ENCODE measurements at places on chromosomes 16 and 17. TPM values are rescaled to one million over a fixed set of nuclear protein-coding genes. Genes with fewer than 3 reads are reported as not detected.

GRCh38 chr16:85177448-85177846, 65.2 kb upstream of the CIBAR2 start:
- peaks cover 4% of the 10 kb centered on the region for H3K4me1 ChIP-seq
- no peak overlapping the region for H3K27ac ChIP-seq
- H3K4me3 ChIP-seq: no peak overlapping the region
- peaks cover 3% of the 10 kb centered on the region for H3K36me3 ChIP-seq

- H3K4me1 ChIP-seq: peaks cover 11% of the 10 kb centered on the region
- DNase-seq: peak; percentile 74
- peak overlapping the region; percentile 47 for H3K4me3 ChIP-seq
- H3K27me3 ChIP-seq: peaks cover 13% of the 10 kb centered on the region
- no peaks in the 10 kb centered on the region for H3K36me3 ChIP-seq
These were observed 6.9 kb upstream of the ELAC2 start for GRCh38 chr17:13024526-13025257.

DNA sequence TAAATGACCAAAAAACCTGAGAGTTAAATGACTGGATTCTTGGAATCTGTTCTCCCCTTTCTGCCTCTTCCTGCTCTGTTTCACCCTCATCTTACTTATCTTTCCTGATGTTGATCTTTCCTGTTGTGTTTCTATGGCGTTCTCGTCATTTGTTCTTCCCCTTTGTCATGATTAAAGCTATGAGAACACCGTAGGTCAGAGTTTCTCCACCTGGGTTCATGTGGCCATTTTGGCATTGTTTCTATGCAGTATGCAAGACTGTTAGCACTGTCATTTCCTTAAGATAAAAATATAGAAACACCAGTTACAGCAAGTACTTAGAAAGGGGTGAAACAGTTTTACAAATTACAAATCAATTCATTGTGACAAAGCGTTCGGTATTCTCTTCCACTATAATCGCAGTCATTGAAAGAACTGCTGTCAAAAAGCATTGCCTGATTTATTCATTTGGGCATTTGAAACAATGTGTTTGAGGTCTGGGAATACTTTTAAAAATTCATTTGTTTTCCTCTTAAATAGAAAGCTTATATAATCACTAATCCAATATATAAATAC, 166.0 kb downstream of the PHKB start:
- peaks cover 7% of the 10 kb centered on the region for H3K4me1 ChIP-seq
- no peaks in the 10 kb centered on the region for H3K27me3 ChIP-seq
- H3K4me3 ChIP-seq: no peak overlapping the region
- DNase-seq: no peak
- peaks cover 57% of the 10 kb centered on the region for H3K36me3 ChIP-seq

Gene WWP2
- total RNA-seq: 56.1 TPM

DNA sequence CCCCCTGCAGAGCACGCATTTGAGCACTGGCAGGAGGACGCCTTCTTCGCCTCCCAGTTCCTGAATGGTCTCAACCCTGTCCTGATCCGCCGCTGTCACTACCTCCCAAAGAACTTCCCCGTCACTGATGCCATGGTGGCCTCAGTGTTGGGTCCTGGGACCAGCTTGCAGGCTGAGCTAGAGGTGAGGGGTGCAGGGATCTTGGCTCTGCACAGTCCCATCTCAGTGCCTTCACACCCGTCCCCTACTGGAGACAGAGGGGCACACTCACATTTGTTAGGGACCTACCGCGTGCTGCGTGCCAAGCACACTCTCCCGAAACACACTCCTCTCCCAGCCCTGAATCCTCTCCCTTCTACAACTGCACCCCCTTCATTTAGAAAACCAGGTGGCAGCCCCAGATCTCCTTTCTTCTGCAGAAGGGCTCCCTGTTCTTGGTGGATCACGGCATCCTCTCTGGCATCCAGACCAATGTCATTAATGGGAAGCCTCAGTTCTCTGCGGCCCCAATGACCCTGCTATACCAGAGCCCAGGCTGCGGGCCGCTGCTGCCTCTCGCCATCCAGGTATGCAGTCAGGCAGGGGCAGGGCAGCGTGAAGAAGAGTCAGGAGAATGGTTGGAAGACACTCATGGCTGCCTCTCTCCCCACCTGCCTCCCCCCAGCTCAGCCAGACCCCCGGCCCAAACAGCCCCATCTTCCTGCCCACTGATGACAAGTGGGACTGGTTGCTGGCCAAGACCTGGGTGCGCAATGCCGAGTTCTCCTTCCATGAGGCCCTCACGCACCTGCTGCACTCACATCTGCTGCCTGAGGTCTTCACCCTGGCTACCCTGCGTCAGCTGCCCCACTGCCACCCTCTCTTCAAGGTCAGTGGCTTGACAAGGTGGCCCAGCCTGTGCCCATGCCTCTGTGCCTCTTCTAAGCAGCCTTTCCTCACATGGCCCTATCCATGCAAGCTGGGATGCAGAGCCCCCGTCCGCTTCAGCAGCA, 6.3 kb downstream of the ALOX15B start:
- H3K4me3 ChIP-seq: no peak overlapping the region
- H3K27ac ChIP-seq: no peak overlapping the region
- no peak for DNase-seq
- H3K4me1 ChIP-seq: peaks cover 2% of the 10 kb centered on the region

- no peaks in the 10 kb centered on the region for H3K4me1 ChIP-seq
- DNase-seq: no peak
- H3K27me3 ChIP-seq: peaks cover 12% of the 10 kb centered on the region
- no peak overlapping the region for H3K27ac ChIP-seq
These were observed 147.5 kb downstream of the KCNJ12 start for GRCh38 chr17:21523497-21524210.

DNA sequence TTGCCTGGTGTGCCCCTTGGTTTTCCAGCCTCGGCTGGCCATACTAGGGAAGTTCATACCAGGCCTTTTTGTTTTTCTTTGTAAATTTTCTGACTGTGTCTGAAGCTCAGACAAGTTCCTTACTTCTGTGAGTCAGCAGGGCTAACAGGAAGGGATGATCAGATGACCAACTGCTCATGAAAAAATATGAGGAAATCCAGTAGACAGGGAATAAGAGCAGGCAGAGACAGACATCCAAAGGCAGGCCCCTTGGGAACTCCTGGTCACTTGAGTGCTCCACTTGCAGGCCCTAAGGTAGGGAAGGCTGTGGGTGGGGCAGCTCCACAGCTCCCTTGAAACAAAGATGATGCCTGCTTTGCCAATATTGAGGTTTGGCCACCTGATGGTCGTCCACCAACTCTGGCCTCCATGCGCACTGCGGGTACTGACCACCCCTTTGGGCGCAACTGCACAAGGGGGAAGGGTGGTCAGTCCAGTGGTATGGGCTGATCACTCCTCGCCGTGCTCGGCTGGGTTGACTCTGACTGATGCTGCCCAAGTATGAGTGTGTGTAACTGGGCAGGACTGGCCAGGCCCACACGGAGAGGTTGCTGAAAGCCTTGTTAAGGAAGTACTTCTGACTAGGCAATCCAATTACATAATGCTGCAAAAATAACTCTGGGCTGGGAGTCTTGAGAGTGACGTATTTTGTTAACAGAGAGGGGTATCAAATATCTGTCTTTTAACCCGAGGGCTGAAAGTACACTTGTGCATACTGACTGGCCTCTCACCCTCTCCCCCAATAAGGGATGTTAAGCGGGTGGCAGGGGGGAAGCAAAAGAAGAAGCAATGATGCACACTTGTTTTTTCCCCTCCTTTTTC, 20.8 kb upstream of the ZFHX3 start:
- peaks cover 37% of the 10 kb centered on the region for H3K27me3 ChIP-seq
- H3K27ac ChIP-seq: no peak overlapping the region
- H3K36me3 ChIP-seq: no peaks in the 10 kb centered on the region
- H3K4me1 ChIP-seq: peaks cover 4% of the 10 kb centered on the region

DNA sequence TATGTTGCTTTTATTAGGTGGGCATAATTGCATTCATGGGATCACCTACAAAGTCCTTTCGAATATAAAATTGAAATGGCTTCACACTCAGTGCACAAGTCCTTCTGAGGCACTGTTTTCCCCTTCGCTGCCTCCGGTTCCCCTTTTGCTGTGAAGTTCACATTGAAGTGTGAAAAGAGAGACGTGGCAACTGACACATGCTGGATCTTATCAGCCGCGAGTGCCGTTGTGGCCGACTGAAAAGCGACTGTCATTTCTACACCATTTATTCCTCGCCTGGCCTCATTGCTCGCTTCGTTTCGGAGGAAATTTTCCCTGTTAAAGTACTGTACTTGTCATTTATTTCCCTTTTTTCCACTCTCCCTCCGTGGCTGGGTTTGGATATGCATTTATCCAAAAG, 423.5 kb downstream of the MAF start:
- H3K4me1 ChIP-seq: no peaks in the 10 kb centered on the region

Gene AANAT
- not detected for total RNA-seq

DNA sequence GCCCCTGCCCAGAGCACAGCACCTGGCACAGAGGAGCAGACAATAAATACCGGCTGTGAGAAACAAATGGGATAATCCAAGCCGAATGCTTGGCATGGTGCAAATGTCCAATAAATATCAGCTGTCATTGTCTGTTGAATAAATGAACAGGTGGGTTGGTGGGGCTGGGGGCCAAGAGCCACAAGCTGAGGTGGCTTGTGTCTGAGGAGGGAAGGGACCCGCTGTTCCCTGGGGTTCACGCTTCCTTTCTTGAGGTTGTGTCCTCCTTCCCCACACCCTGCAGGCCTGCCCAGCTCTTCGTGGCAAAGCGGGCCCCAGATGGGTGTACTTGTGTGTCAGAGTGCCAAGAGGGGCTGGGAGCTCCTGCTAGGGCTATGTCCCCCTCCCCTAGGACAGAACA, 38.6 kb downstream of the ARHGAP27 start:
- H3K27ac ChIP-seq: no peak overlapping the region
- no peak overlapping the region for H3K4me3 ChIP-seq
- no peaks in the 10 kb centered on the region for H3K36me3 ChIP-seq
- no peaks in the 10 kb centered on the region for H3K27me3 ChIP-seq
- peaks cover 14% of the 10 kb centered on the region for H3K4me1 ChIP-seq

GRCh38 chr17:70446446-70446845, 277.1 kb downstream of the KCNJ2 start:
- H3K27me3 ChIP-seq: no peaks in the 10 kb centered on the region
- no peak overlapping the region for H3K4me3 ChIP-seq
- no peaks in the 10 kb centered on the region for H3K36me3 ChIP-seq
- no peaks in the 10 kb centered on the region for H3K4me1 ChIP-seq
- H3K27ac ChIP-seq: no peak overlapping the region

GRCh38 chr17:37081287-37081686, 132.5 kb downstream of the AATF start:
- no peak overlapping the region for H3K4me3 ChIP-seq
- no peak overlapping the region for H3K27ac ChIP-seq
- peaks cover 7% of the 10 kb centered on the region for H3K36me3 ChIP-seq
- no peaks in the 10 kb centered on the region for H3K4me1 ChIP-seq
- no peaks in the 10 kb centered on the region for H3K27me3 ChIP-seq

Gene ACTG1
- total RNA-seq: 1,189 TPM

DNA sequence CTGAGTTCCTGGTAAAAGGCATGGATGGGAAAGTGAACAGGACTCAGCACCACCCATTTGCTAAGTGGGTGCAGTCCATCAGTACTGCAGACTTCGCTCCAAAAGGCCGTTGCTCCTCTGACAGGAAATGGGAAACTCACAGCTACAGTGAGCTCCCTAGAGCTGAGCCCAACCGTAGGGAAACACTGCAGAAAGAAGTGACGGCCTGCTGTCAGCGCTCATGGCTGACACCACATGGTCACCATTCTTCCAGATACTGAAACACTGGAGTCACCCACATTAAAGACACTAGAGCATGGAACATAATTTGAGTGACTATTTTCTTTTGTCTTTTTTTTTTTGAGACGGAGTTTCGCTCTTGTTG, 31.9 kb downstream of the UBE2O start:
- no peak overlapping the region for H3K4me3 ChIP-seq
- H3K36me3 ChIP-seq: no peaks in the 10 kb centered on the region
- no peak for DNase-seq
- peaks cover 41% of the 10 kb centered on the region for H3K4me1 ChIP-seq

Gene KCTD19
- not detected for total RNA-seq

- H3K36me3 ChIP-seq: no peaks in the 10 kb centered on the region
- no peak for DNase-seq
- H3K4me3 ChIP-seq: no peak overlapping the region
- peaks cover 43% of the 10 kb centered on the region for H3K27me3 ChIP-seq
These were observed 91.2 kb downstream of the IRX5 start for GRCh38 chr16:55021595-55022475.
